NCI-H1930 (cell line): ENCODE measurements at places on chromosomes 4 and X.
A peak's percentile ranks its signal among the peaks of the same experiment; 100 is the strongest.

DNA sequence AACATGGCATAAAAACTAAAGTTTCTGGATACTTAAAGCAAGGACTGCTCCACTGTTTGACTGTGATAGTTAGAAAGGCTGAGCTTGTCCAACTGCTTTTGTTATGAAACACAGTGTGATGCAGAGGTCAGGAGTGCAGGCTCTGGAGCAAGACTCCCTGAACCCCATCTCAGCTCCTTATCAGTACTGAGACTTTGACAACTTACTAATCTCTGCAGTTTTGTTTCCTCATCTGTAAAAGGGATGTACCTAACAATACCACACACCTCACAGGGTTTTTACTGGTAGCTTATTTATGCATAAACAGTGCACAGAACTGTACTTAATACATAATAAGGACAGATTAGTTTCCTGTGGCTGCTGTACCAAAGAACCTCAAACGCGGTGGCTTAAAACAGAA, 804.3 kb downstream of the FSTL5 start:
- no peak for DNase-seq

DNA sequence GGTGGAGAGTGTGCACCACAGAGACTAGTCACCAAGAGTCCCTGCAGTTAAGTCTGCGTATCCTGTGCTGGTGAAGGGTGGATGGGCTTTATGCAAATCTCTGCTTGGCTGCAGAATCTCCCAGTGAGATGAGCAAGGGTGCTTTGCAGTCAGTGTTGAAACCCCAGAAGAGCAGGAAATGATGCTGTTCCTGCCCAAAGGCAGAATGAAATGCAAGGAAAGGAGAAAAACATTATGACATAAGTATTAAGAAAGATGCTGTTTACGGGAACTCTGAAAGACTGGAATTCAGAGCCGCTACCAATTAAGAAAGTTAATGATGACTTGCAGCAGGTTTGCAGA, 25.4 kb upstream of the ACSL1 start:
- no peak for DNase-seq

- no peak for DNase-seq
These were observed 20.0 kb downstream of the FGF5 start for GRCh38 chr4:80286451-80286850.

GRCh38 chrX:16771483-16772398, 14.5 kb upstream of the TXLNG start:
- peak; percentile 32 for DNase-seq

- DNase-seq = no peak
These were observed 22.1 kb downstream of the DGKK start for GRCh38 chrX:50448565-50448964.

DNA sequence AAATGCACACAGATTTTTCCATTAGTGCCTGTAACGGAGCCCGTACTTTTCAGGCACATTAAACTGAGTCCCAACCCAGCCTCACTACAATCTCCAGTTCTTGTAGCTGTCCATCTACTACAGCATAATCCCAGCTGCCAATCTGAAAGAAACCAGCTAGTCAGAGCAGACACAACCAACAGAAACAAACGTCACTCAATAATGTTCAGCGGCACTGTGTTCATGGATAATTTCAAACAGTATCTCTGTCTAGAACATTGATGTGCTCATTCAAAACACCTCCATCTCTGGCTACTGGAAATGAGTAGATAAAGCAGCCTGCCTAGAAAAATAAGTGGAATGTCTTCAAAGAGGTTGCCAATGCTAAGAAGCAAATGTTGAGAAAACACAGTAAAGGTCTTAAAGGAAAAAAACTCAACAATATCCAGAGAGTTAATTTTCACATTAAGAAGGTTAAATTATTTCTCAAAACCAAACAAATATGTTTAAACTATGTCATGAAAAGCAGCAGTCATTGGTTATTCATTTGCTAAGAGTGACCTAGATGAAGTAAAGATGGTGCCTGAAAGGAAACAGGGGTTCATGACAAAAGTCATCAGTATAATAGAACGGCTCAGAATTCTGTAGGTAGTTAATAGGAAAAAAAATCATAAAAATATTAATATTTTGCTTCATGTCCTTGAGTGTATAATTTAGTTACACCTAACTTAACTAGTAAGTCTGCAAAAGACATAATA, 245.1 kb upstream of the MAB21L2 start:
- no peak for DNase-seq
